KG1 (cell line): ENCODE measurements at places on chromosomes 4 and X.

GRCh38 chrX:17056868-17057608 lies 110.6 kb downstream of the REPS2 start:
- no peak for DNase-seq

DNA sequence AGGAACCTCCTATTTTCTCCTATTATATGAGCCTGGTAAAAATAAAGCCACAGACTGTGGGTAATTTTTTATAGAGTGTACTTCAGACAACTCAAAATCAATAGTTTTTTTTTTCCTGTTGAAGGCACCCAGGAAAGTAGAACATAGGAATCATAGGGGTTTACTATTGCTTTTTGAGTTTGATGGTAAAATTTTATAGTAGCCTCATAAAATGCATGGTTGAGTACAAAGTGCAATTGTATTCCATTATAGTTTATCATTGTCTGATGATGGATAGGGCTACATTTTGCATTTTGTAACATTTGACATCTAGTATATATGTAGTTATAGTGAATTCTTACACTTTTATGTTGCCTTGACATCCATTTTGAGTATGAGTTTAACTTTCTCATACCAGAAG lies 455.0 kb downstream of the STIM2 start:
- DNase-seq, result no peak

DNA sequence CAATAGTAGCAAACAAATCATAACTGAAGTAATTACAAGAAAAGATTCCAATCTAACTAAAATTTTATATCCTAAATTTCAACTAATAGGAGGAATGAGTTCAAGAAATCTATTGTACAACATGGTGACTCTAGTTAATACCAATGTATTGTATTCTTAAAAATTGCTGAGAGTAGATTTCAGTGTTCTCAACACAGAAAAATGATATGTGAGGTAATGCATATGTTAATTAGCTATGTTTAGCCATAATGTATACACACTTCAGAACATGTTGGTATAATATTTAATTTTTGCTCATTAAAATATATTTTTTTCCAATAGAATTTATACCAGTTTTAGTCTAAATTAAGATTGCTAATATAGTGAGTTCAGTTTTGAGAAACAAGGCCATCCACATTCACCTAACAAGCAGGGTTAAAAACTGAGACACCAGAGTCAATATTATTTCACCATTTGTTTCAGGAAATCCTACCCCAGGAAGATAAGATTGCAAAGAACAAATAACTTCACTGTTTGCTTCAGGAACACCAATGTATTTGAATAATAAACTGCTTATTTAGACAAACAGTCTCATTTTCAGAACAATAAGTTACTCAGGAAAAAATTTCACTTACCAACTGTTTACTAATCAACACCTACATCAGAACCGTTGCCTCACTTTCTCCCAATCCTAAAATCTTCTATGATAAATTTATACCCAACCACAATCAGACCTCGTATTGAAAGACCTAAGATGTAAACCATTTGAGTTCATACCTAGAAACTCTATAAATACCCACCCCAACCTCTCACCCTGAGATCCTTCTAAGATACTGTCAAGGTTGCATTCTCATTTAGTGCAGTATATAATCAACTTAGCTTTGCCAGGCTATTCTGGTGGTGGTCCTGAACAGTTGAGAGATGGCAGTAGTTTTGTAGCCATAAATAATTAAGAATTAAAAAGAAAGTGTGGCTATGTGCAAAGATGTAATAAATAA lies 132.8 kb downstream of the MAB21L2 start:
- DNase-seq, result no peak

DNA sequence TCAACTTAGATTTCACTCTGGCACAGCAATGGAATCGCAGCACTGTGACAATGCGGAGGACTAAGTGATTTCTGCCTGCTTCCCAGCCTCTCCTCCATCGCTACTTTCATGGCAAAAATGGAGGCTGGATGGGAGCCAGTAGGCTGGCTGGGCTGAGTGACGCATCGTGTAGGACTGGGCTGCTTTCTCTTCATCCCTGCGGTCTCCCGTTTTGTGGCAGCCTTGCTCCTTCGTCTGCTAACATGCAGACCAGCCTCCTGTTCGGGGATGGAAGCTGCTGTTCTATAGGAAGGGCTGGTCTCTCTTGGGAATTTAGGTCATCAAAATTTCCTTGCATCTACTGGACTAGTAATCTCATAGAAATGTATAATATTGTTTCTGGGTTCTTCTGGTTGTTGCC lies 15.8 kb upstream of the RGS12 start:
- DNase-seq, result no peak
